ENCODE measurements at places on chromosomes 11 and 22. TPM values are rescaled to one million over a fixed set of nuclear protein-coding genes. Genes with fewer than 3 reads are reported as not detected.

The OR5AN1 gene
- total RNA-seq: not detected

- no peak for DNase-seq
Measured at GRCh38 chr11:72267956-72268617, 24.1 kb upstream of the PHOX2A start.

The SPDYC gene
- not detected for total RNA-seq

- DNase-seq: no peak
Measured at GRCh38 chr11:118341815-118342489, 553 bp downstream of the CD3D start.

GRCh38 chr11:70771099-70771885 lies 373.0 kb downstream of the CTTN start:
- DNase-seq: no peak

The PRRG4 gene
- total RNA-seq: 10.0 TPM

DNA sequence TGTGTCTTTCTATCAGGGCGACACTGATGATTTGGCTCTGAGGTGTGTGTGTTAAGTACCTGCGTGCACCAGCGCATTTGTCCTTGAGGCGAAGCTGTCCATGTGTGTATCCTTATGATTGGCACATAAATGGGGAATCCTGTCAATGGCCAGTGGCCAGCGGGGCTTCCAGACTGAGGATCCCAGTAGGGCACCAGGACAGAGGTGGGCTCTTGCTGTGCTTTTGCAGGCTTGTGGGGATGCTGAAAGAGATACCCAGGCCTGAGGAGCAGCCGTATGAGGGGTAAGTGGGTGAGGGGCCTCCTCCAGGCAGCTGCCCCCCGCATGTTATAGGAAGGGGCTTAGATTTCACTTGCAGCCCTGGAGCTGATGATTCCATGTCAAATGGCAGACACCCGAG lies 156.8 kb downstream of the ST3GAL4 start:
- no peak for DNase-seq

DNA sequence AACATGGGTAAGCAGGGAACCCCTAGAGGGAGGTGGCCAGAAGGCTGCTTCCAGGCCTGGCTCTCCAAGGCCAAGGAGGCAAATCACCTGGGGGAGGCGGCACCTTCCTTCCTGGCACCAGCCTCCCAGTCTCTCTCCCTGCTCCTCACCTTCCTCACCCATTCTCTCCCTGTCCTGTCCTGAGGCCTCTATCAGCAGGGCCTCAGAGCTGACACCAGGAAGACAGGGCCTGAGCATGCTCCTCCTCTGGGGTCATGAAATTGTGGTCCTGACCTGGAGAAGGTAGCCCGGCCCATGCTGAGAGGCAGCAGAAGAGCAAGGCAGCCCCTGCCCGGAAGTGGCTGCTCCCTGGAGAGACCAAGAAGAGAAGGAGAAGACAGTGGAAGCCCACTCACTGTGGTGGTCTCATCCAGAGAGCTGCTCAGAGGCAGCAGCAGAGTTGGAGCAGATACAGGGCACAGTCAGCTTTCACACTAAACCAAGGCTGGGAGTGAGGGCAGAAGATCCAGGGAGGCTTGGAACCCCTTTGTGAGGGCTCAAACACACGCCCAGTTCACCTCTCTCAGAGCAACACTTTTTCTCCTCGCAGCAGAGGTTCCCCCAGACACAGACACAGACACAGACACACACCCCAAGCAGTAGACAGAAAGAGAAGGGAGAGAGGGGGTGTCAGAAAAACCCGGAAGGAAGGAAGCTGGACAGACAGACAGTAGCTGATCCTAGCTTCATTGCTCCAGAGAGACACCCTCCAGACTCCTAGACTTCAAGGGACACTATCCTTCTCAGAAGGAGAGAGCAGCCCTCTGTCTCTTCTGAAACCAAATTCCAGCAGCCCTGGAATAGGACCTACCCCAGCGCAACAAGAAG lies 1.8 kb downstream of the BCL9L start:
- peak; percentile 53 for DNase-seq

The B3GAT3 gene
- total RNA-seq: 40.9 TPM

DNA sequence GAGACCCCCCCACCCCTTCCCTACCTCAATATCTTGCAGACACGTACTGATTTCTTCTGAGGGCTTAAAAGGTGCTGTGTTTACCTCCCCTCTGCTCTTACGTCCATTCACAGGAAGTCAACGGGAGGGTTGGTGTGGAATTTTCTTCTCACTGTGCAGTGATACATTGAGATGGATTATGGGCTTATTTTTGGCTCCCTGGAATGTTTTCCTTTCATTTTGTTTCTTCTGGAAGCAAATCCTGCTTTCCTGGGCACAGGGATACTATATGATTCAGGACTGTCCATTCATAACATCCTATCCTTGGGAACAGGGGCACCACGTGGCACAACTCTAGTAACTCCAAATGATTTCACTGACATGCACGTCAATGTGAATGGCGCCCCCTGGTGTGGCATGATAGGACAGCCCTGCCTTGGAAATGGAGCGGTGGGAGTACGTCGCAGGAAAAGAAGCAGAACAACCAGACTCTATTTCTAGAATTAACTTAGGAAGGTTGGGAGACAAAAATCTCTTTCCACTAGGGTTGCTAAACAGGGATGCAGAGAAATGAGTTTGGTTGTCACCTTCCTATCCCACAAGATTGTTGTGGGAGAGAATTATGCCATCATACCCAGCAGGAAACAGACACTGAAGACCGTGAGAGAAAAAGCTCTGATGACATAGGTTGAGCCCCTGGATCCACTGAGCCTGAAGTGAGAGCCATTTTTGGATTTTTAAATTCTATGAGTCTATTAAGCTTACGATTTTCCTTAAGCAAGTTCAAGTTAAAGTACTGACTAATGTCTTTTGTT lies 146.5 kb upstream of the RAG2 start:
- DNase-seq: no peak

GRCh38 chr11:11858676-11859075 lies 16.9 kb downstream of the USP47 start:
- DNase-seq: no peak

The MAFF gene
- total RNA-seq: 28.3 TPM

The BRD1 gene
- 41.0 TPM for total RNA-seq

GRCh38 chr11:76768088-76768908 lies 14.9 kb upstream of the TSKU start:
- no peak for DNase-seq

GRCh38 chr11:35107861-35108260 lies 31.1 kb upstream of the CD44 start:
- no peak for DNase-seq

The SMIM38 gene
- total RNA-seq: not detected

The TMEM45B gene
- 38.7 TPM for total RNA-seq

- no peak for DNase-seq
Measured at GRCh38 chr22:46393873-46394272, 58.4 kb downstream of the TRMU start.

The CDCA5 gene
- total RNA-seq: 2.8 TPM

The POU2AF3 gene
- total RNA-seq: 8.1 TPM

GRCh38 chr22:49432211-49432896 lies 395.3 kb downstream of the BRD1 start:
- DNase-seq: no peak

DNA sequence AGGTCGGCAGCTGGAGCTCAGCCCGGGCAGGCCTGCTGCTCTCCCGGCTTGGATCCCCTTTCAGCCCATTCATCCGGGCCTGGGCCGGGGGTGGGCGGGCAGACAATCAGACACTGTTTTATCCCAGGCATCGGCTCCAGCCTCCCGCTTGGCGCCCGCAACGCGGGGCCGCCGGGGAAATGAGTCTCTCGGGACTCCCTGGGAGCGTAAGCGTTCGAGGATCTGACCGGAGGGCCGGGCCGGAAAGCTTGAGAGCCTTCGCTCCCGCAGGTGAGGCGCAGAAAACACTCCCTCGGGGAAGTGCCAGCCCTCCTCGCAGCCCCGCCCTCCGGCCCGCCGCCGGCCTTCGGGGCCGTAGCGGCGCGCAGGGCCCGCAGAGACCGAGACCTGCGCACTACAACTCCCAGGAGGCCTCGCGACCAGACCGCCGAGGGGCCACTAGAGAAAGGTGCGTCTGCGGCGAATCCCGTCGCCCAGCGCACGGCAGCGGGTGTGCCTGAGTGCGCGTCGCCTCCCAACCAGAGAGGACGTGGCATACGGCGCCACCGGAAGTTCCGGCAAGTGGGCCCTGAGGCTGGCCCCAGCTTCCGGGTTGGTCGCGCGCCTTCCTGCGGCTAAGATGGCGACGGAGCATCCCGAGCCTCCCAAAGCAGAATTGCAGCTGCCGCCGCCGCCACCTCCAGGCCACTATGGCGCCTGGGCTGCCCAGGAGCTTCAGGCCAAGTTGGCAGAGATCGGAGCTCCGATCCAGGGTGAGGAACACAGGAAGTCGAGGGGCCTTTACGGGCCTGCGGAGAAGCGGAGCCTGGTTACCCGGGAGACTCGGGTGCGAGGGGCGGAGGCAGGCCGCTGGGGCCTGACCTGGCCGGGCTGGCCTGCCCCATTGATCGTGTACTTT lies at the start of gene SF3B2:
Gene SF3B2, plus strand, starts transcription at position 599 of the 898 bp plus-strand sequence. Its CDS starts 21 bp downstream, at position 620.
- peak; percentile 100 for DNase-seq

DNA sequence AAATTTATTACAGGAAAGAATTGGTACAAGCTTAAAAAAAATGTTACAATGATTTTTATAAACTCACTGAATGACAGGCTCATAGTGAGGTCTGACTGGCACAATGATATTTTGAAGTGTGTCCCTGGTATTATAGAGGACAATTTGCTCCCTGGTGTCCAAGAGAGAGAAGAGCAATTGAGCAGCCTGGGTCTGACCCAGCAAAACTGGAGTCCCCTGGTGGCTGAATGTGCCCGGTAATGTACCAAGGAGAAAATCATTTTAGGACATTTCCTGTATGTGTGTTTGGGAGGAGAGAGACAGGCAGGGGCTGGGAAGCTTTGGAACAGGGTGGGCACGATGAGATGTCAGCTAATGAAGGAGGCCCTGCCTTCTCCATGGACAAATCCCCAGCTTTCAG lies 125.3 kb downstream of the APOL5 start:
- peak; percentile 29 for DNase-seq

The GPHA2 gene
- not detected for total RNA-seq

The P2RY2 gene
- 12.2 TPM for total RNA-seq

GRCh38 chr11:79959318-79959717 lies 518.5 kb upstream of the TENM4 start:
- DNase-seq: no peak

GRCh38 chr11:115291325-115291724 lies 212.9 kb downstream of the CADM1 start:
- DNase-seq: no peak

DNA sequence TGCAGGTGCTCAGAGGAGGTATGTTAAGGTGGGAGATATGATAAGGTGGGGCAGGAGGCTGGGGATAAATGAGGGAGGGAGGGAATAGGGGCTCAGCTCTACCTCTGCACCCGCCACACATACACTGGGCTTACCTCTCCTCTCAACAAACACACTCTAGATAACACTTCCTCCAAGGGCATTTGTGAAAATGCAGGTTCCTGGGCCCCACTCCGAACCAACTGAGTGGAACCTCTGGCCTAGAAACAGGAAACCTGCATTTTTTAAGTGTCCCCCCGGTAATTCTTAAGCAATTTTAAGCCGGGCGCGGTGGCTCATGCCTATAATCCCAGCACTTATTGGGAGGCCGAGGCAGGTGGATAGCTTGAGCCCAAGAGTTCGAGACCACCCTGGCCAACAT lies 46.5 kb upstream of the CD5 start:
- DNase-seq: no peak

The ANKK1 gene
- total RNA-seq: 4.4 TPM

DNA sequence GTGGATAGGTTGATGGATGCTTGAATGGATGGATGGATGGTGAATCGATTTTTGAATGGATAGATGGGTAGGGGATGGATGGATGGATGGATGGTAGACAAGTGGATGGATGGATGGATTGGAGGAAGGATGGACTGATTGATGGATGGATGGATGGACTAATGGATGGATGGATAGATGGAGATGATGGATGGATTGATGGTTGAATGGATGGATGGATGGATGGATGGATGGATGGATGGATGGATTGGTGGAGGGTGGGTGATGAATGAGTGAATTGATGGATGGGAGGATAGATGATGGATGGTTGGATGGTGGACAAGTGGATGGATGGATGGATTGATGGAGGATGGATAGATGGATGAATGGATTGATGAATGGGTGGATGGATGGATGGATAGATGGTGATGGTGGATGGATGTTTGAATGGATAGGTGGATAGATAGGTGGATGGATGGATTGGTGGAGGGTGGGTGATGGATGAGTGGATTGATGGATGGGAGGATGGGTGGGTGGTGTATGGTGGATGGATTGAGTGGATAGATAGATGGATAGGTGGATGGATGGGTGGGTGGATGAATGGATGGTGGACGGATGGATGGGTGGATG lies 1140.9 kb downstream of the BRD1 start:
- DNase-seq: no peak

- DNase-seq: no peak
Measured at GRCh38 chr11:69073469-69073868, 24.7 kb downstream of the TPCN2 start.

The MFNG gene
- total RNA-seq: 47.9 TPM

DNA sequence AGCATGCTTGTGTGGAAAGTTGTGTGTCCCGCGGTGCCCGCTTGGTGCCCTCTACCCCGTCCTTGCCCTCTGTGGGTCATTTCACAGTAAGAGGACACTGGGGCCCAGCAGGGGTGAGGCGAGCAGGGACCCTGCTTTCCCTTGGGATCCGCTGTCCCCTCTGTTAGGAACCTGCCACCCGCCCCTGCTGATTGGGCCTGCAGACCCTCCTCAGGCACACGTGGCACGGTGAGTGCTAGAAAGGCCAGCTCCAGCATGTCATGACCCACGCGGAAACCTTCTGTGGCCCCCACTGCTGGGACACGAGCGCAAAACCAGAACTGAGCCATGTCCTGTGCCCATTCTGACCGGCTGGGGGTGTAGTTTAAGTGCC lies 353.1 kb downstream of the TBC1D22A start:
- DNase-seq: no peak

DNA sequence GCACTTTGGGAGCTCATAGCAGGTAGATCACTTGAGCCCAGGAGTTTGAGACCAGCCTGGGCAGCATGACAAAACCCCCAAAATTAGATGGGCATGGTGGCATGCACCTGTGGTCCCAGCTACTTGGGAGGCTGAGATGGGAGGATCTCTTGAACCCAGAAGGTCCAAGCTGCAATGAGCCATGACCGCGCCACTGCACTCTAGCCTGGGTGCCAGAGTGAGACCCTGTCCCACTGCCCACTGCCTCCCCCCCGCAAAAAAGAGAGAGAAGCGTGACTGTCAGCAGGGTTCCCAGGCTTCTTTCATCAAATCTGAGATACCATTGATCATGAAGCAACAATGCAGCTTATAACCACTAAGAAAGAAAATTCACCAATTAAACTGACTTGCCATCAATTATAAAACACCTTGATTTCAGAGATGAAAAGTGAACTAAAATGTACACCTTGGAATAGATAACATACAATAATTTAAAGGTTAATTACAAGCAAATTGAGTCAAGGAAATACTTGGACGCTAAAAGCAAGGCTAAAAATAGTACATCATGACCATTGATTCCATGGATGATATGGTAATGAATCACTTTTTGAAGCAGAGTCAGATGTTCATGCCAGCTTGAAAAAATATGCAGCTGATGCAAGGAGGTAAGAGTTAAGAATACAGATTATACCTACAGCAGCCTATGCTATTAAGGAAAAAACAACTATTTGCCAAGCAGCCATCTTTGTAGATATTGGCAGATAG lies 90.8 kb upstream of the ALKBH3 start:
- DNase-seq: no peak

The PRODH gene
- total RNA-seq: 37.1 TPM

- DNase-seq: no peak
Measured at GRCh38 chr22:21100149-21101032, 54.6 kb downstream of the LRRC74B start.

GRCh38 chr22:45823336-45823735 lies 151.7 kb downstream of the ATXN10 start:
- no peak for DNase-seq
